ENCODE measurements at places on chromosomes 16 and 17.

DNA sequence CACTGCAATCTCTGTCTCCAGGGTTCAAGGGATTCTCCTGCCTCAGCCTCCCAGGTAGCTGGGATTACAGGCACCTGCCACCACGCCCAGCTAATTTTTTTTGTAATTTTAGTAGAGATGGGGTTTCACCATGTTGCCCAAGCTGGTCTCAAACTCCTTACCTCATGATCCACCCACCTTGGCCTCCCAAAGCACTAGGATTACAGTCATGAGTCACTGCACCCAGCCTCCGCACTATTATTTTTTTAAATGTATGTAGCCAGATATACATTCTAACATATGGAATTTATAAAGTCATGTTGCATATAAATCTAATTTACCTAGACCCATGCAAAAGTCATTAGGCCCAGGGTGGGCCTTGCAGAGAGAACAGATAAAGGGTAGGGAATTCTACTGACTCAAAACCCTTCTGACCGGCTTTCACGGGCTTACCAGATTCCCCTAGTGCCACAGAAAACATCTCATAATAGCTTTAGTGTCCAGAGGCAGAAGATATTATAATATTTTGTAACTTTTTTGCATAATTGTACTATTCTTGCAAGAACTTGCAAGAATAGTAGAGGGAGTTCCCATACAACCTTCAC, 20.5 kb upstream of the HELZ start:
- DNase-seq, result no peak

- no peak for DNase-seq
Measured at GRCh38 chr16:88999457-89000206, 22.6 kb upstream of the CBFA2T3 start.

- no peak for DNase-seq
Measured at GRCh38 chr17:69388822-69389442, 25.6 kb upstream of the MAP2K6 start.

DNA sequence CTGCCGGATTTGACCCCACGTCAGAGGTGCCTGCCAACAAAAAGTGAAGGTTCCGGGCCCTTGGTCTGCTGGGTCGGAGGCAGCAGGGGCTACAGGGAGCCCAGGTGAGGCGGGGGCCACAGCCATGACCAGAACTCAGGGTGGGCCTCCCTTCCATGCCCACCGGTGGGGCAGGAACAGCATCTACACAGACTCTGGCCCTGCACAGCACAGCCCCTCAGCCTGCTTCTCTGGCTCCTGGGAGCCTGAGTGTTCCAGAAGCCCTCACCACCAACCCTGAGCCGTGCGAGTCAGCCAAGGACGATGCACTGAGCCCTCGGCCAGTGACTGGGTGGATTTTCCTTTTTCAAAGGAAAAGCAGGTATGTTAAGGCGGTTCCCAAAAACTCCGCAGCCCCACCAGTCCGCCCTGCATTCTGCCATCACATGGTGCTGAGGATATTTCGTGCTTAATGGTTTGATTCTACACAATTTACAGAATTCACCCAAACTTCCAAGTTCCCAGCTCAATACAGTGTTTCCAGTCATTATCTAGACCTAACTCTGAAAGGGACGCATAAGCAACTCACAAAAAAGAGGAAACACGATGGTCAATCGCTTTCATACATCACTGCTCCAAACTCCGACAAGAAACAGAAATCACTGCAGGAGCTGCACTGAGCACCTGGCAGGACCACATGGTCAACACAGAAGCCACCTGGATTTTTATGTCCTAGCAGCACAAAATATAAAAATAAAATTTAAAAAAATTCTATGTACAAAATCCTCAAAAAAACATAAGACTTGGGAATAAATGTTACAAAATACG, 19.4 kb upstream of the C16orf95 start:
- no peak for DNase-seq

DNA sequence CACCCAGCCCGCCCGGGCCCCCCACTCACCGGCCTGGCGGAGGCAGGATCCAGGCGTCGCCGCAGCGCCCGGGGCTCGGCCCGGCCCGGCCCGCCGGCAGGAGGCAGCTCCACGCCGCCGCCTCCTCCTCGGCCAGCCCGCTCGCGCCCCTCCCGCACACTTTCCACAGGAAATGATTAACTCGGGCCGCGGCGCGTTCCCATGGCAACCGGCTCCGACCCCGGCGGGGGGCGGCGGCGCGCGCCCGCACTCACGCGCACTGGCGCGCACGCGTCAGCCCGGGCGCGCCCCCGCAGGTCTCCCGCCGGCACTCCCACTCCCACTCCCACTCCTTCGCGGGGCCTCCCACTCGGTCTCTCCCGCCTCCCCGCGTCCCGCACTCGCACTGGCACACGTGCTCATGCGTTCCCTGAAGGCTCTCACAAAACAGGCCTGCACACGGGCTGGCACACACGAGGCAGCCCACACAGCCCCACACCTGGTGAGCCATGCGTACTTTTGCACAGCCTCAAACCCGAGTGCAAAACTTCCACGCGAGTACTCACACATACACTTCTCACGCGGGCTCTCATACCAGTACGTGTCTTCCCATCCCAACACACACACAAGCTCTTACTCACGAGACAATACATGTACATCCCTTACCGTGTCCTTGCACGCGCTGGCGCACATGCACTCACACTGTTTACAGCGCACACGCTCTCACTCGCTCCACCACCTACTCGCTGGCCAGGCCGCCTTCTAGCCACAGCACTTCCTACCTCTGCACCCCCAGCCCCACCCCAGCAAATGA, at the start of gene KIFC3:
Gene KIFC3 (minus strand): TSS at position 151 of the 793 bp plus-strand sequence. CDS start 4,248 bp downstream, outside the sequence.
- peak; percentile 44 for DNase-seq

DNA sequence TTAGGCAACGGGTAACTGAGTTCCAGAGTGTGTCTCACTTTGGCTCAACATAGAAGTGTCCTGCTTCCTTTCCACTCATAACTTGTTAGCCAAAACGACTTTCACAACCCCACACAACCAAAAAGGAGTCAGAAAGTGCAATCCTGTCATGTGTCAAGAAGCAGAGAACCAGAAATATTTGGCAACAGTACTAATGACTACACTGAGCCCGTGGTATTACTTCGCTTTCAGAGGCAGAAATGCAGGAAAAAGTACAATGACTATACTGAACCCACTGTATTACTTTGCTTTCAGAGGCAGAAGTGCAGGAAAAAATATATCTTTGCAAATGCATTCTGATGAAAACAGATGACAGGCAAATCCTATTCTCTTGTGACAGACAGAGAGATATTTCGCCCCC, 484.6 kb downstream of the KIF2B start:
- no peak for DNase-seq

DNA sequence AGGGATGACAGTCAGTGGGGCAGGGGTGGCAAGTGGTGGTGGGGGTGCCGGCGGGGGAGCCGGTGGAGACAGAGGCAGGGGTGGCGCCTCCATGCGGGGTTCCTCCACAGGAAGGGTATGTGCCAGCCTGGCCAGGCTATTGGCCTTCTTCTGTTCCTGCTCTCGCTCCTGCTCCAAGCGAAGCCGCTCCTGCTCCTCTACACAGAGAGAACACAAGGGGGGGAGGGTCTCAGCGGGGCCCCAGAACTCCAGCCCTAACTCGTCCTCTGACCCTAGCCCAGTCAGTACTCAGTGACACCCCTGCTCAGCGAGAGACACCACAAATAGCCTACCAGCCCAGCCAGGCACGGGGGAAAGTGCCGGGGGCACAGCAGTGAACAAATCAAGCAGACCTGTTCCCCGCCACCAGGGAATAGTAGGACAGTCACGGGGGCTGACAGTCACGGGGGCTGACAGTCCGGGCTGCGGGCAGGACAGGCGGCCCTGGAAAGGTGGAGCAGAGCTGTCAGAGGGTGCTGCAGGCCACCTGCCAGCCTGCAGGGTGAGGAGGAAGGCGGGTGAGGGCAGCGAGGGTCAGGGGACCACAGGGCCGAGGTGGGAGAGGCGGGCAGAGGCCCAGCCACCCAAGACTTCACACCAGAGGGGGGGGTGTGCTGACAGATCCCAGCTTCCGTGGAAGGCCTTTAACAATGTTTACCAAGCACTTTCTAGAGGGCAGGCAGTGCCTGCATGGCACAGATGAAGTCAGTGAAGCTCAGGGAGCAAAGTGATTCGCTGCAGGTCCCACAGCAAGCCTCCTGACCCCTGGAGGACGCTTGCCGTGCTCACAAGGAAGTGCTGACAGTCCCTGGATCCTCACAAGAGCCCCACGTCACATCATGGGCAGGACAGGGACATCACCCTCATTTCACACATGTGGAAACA, 5.3 kb downstream of the MNT start:
- DNase-seq, result no peak

- DNase-seq, result no peak
Measured at GRCh38 chr17:27283060-27283459, 10.9 kb upstream of the WSB1 start.

GRCh38 chr17:17723354-17724261, 42.4 kb downstream of the RAI1 start:
- DNase-seq, result no peak

GRCh38 chr17:57552114-57552624, 192.9 kb downstream of the CCDC182 start:
- no peak for DNase-seq

DNA sequence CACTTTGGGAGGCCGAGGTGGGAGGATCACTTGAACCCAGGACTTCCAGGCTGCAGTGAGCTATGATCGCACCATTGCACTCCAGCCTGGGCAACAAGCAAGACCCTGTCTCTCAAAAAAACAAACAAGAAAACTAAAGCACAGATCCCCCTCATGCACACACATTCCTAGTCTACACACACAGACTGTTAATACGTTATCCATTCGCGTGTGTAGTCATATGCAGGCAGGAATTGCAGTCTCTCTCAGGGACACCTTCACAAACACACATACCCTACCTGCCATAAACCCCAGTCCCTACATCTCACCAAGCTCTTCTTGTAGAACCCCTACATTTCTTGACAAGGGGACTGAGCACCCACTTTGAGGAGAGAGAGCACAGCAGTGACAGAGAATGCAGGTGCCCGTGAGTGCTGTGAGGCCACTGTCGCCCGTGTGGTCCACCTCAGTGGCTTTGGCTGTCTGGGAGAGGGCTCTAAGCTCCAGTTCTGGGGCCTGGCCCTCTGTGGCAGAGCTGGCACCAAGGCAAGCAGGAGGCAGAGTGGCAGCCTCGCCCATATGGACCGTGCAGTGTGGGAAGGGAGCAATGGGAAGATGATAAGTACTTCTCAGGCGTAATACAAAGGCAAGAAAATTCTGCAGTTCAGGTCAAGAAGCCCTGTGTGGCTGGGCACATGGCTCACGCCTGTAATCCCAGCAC, 59.0 kb upstream of the RPH3AL start:
- no peak for DNase-seq

DNA sequence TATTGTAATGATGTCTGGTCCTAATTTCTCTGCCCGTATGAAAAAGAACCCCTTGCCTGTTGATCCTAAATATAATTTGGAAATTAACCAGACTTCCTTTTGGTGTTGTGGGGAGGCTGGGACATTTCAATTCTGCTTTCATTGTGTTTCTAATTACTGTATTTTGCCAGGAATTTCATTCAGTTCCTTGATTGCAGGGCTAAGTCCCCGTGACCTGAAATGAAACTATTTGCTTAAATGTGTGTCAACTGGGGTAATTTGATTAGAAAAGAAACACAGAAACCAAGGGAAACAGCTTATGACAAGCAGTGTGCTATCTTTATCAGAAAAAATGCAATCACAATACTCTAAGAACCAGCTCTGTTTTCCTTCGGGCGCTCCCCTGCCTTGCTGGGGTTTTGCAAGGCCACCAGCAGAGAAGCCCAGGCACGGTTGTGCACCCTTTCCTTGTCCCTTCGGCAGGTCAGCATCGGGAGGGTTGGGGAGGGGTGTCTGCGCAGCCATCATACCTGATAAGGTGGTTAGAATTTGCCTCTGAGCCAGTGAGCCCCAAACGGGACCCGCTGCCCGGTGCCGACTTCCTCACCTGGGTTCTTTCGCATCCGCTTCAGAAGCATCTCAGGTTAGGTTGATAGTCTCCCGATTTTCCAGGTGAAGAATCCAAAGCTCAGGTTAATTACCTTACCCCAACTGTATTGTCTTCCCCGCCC, 19.4 kb downstream of the KLHL36 start:
- no peak for DNase-seq

- DNase-seq, result no peak
Measured at GRCh38 chr17:2343421-2343820, 6.1 kb downstream of the SGSM2 start.

DNA sequence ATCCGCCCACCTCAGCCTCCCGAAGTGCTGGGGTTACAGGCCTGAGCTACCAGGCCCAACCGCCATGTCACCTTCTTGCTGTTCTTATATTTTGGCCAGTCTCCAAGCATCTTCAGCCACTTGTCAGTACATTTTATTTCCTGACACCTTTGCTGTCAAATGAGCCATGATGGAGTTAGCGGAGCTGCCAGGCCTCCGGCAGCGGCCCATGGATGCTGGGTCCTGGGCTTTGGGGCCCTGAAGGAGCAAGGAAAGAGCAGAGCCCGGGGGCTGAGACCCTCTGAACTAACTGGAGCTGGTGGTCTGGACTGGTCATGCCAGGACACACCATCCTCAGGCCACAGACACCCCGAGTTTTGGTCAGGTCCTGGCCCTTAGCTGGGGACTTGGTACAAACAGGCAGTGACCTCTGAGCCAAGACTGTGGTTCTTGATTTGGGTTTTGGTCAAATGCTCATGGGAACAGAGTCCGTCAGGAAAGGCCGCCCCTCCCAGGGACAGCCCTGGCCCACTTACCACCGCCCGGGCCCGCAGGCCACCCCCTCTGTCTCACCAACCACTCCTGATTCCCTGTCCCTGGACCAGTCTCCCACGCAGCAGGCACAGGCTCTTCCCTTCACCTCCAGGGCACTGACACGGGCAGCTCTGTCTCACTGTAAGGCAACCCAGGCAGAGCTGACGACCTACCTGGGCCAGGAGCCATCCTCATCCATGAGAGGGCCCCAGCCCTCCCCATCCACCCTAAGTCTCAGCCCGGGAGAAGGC, 42.0 kb downstream of the TNFRSF13B start:
- no peak for DNase-seq

DNA sequence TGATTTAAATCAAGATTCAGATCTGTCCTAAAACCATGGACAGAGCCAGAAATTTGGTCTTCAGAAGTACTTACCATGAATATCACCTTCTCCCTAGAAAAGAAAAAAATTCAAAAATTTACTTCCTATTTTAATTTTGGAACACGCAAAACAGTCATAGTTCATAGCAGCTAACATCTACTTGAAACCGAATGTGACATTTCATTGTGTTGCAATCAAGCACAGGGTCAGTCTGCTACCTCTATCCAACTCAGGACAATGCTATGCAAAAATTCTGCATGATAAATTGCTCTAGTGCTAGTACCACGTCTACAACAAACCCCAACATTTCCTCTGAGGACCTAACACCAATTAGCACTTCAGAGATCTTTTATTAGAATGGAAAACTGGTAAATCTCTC, 7.7 kb downstream of the JPT1 start:
- no peak for DNase-seq

- no peak for DNase-seq
Measured at GRCh38 chr17:181245-182049, at the start of gene DOC2B. TSS of gene DOC2B (minus strand) at chr17:181650. CDS start at chr17:181479, 171 bp downstream.

- DNase-seq, result no peak
Measured at GRCh38 chr17:28553000-28553505, 629 bp upstream of the UNC119 start.

- no peak for DNase-seq
Measured at GRCh38 chr16:63187638-63188037, 1151.4 kb upstream of the CDH8 start.

GRCh38 chr17:6474906-6475305, 30.7 kb downstream of the PIMREG start:
- DNase-seq, result no peak

Data from H54 (cell line).